ENCODE measurements at places on chromosomes 16 and 17.

DNA sequence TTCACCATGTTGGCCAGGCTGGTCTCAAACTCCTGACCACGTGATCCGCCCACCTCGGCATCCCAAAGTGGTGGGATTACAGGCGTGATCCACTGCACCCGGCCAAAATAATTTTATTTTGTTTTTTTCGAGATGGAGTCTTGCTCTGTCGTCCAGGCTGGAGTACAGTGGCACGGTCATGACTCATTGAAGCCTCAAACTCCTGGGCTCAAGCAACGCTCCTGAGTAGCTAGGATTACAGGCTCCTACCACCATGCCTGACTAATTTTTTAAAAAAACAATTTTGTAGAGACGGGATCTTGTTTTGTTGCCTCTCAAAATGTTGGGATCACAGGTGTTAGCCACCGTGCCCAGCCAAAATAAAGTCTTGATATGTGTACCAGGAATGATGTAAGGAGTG lies 2.4 kb upstream of the TTLL6 start:
- no peak for DNase-seq

GRCh38 chr17:7856011-7856810 lies 1.1 kb downstream of the NAA38 start:
- DNase-seq: peak; percentile 64

- DNase-seq: no peak
These were observed 44.1 kb upstream of the CA10 start for GRCh38 chr17:52202520-52203080.

GRCh38 chr17:75475851-75476250 lies 19.4 kb downstream of the TMEM94 start:
- DNase-seq: no peak

- no peak for DNase-seq
These were observed 3.1 kb downstream of the HAGHL start for GRCh38 chr16:729768-730665.

DNA sequence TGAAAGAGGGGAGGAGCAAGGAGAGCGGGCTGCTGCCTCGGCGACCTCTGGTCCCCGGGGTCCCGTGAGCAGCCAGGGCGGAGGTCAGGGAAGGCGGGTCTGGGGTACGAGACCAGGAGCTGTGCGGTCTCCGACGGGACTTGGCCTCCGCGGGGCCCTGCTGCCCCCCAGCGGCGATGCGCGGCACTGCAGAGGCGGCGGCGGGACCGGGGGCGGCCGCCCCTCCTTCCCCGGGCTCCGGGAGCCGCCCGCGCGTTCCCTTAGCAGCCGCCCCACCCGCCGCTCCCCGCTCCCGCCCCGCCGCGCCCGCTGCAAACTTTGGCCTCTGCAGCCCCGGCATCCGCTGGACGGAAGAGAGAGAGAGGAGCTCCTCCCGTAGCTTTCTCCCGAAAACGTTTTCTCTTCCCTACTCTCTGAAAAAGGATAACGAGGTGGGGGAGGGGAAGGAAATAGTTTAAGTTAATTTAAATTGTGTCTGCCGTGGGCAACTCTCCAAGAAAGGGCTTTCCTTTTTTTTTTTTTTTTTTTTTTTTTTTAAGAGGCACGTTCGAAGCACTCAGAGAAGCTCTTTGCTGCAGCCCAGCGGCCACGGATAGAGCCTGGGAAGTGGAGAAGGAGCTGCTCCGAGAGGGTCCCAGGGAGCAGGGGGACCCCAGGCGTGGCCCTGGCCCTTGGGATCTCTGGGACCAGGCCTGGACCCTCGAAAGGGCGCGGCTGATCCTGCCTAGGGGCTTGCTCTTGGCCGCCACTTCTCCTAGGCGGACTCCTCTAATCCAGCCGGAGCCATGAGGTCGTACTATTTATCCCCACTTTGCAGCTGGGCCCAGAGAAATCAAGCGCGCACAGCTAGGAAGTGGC lies 43.2 kb downstream of the C16orf82 start:
- DNase-seq: peak; percentile 43

GRCh38 chr16:65546353-65546791 lies 424.5 kb upstream of the CDH11 start:
- DNase-seq: no peak

DNA sequence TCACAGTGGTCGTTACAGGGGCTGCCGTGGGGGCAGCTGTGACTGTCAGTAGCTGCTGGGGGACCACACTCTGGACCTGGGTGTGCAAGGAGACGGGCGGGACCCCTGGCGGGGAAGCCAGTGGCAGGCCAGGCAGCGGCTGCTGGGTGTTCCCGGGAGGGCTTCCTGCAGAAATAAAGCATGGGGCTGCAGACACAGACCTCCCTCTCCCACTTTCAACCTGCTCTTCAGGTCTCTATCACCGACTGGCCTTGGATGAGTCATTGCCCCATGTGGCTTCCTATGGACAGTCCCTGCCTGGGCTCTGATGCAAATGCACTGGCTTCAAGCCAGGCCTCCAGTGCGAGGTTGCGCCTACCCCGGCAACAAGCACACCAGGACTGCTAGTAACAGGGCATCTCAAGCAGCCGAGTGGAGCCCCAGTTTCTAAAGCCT lies 17.2 kb downstream of the SREBF1 start:
- peak; percentile 67 for DNase-seq

- peak; percentile 82 for DNase-seq
These were observed 32.2 kb upstream of the CCL2 start for GRCh38 chr17:34222722-34223497.

GRCh38 chr17:75105126-75106080 lies 4.4 kb upstream of the ARMC7 start:
- no peak for DNase-seq

DNA sequence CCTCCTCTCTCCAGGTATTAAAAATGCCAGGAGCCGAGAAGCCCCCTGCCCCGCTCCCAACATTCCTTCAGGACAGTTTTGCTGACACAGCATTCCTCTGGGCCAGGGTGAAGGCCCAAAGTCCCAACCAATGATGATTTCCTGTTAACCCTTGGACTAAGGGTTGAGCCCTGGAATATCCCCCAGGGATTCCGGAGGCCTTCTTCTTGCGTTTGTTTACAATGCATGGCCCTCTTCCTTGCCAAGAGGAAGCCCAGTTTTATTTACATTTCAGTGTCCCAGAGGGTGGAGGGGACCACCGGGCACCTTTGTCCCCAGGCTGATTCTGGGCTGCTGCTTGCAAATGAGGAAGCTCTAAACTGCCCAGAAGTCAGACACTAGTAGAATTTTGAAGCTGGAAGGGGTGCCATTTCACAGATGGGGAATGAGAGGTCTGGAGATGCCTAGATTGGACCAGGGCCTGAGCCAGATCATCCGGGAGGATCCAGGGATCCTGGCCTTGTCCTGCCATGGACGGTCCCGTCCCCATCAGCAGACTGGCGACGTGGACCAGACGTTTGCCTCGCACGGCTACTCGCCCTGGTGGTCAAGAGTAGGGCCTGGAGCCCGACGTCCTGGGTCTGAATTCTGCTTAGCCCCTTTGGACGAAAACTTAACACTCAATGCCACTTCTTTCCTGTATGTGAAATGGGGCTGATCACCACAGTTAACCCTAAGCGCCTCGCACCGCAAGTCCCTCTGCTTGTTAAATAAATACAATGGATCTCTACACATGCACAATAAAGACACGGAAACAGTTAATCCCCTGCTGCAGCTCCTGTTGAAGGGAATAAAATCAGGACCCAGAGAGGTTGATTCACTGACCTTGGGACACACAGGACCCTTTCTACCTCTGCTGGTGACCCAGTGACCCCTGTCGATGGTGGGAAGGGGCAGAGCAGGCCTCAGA lies 55.6 kb upstream of the CIBAR2 start:
- no peak for DNase-seq

DNA sequence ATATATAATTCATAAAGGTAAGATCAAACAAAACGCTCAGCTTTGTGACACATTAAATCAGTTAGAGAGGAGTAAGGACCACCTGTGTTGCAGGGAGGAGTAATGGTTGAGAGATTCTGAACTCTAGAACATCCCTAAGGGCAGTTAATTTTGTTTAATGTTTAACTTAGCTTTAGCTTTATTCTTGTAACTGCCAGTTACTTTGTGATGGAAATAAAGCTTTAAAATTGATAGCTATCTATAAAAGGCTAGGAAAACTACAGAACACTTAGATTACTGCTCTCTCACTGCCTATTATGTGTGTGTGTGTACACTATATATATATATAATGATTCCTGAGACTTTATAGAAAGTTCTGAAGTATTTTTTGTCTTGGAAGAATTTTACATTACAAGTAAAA lies 37.8 kb downstream of the PTRH2 start:
- DNase-seq: no peak

- no peak for DNase-seq
These were observed at the start of gene SMIM22 for GRCh38 chr16:4795181-4795827. Gene SMIM22, plus strand, starts transcription at chr16:4795369. Its CDS starts 366 bp downstream, at chr16:4795735.

- peak; percentile 7 for DNase-seq
These were observed 4.7 kb upstream of the AANAT start for GRCh38 chr17:76462556-76463290.

- DNase-seq: peak; percentile 98
These were observed 17.5 kb downstream of the ALOX15B start for GRCh38 chr17:8056232-8056975.

DNA sequence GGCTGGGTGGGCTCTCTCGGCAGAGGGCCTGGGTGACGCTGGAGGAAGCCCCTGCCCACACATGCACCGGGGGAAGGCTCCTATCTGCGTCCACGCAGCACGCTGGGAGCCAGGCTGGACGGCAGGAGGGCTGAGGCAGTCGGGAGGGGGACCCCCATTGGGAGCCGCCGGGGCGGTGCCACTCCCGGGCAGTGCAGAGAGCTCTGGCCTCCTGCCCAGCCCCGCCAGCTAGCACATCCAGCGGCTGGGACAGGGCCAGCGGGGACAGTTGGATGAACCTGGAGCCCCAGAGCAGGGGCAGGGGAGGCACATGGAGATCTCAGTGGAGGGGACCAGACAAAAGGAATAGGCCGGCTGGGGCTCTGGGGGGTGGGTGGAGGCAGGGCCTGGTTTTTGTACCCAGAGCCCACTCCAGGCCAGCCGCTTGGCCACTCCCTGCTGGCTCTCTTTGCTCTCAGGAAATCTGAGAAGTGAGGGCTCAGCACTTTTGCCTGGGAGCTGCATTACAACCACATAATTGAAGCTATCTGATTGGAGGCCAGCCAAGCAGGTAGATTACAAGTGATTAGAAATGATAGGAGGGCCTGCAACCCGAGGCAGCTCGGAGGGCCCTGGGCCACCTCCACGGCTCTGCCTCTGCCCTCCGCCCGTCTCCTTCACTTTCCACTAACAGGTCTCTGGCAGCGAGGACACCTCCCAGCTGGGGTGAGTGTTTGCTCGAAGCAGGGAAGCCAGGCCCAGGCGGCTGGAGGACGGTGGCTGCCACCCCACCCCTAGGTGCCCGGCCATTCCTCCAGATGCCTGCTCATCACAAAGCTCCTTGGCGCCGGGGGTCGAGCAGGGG lies 40.1 kb downstream of the ENGASE start:
- DNase-seq: no peak

GRCh38 chr17:47633996-47634395 lies 15.7 kb upstream of the KPNB1 start:
- DNase-seq: peak; percentile 41

DNA sequence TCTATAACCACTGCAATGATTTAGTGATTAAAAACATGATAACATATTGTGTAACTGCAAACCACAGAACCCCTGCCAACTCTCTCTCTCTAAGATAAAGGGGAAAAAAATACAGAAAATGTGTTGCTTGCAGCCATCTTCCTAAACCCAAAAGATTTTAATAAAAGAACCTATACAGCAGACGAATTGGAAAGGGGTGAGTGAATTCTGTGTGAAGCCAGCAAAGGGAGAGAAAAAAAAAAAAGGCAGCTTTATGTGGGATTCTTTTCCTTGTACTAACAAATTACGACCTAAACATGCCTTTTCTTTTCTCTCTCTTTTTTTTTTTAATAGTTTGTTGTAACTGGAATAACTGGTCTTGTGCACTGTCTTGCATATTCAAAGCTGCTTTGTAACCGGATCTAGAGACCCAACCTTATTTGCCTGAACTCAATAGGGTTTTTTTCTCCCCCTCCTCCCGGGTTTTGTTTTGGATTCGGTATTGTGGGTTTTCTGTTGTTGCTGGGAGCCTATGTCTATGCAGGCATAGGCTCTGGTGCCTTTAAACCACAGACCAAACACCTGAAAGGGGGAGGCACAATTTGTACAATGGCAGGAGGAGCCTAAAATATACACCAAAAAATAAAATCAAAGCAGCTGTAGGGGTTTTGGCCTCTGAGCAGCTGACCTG lies 7.0 kb upstream of the ZFHX3 start:
- no peak for DNase-seq

GRCh38 chr17:31568121-31568520 lies 176.6 kb downstream of the RAB11FIP4 start:
- no peak for DNase-seq

DNA sequence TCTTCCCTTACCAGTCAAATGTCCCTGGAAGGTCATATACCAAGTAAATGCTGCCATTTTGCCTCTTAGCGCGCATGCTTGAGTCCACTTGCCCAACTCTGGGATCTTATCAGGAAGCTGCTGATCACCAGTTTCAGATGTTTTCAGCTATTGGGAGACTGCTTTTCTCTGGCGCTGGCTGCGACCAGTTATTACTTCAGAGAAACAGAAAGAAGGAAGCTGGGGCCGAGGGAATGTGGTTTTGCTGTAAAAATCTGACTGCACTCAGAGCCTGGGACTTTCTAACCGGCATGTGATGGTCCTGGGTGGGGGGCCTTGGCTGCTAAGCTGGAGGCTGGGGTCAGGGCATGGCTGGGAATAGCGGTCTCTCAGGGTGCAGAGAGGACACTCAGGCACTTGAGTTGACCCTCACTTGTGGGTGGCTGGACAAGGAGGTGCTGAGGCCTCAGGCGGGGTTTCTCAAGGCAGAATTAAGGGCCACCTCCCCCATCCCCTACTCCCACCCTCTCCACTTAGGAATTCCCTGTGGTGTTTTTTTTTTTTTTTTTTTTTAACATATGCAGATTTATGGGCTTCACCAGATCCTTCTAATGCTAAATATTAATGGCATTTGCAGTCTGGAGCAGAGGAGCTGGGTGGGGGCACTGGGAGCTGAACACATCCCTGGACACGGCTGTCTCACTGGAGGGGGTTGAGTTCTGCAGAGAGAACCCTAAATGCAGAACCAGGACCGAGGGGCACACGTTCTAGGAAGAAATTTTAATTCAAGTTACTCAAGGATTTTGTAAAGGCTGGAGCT lies 145.8 kb downstream of the CYLD start:
- peak; percentile 98 for DNase-seq

DNA sequence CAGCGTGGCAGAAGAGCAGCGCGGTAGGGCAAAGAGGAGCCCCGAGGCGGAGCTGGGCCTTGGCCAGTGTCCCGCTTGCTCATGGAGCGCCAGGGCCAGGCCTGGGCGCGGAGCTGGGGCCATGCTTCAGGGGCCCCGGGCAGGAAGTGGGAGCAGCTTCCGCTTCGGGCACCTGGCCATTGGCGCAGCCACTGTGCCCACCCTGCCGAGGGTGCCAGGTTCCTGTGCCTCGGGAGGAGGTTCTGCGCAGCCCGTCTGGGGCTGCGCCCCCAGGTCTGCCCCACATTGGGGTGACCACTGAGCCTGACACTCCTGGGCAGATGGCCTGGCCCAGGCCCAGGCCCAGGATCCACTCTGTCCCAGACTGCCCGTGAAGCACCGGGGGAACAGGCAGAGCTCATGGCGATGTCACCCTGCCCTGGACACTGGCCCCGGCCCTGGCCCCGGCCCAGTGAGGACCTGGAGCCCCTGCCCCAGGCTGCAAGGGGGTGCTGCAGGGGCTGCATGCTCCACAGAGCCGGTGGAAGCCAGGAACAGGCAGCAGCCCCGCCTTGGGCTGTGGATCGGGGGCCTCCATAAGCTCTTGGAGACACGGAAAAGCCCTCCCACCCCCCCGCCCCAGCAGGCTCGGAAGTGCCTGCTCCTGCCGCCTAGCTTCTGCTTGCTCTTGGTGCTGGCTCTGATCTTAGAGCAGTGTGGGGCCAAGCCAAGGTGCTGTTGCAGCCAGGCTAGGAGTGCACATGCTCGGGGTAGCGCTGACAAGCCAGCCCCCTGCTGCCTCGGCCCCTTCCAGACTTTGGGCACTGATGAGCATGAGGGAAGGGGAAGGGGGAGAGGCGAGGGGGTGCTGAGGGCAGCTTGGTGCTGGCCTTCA lies 35.9 kb upstream of the FOXJ1 start:
- no peak for DNase-seq
